Body of pancreas (tissue), 4 donors: ENCODE measurements at places on chromosomes 3 and 15. TPM values are rescaled to one million over a fixed set of nuclear protein-coding genes. Genes with fewer than 3 reads are reported as not detected.

DNA sequence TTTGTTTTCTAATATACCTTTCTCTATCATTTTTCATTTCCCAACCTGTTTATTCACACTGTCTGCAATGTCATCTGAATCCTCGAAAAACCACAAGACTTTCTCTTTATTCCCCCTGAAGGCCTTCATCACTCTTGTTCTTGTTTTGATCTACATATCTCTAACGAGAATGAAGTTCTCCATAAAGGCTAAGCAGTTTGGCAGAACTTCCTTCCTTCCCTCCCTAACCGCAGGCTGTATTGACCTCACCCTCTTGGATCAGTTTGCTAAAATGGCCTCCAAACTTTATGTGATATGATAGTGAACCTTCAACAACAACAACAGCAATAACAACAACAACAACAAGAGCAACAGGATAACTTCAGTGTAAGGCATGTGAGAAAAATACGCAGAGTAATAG is 392.8 kb downstream of the TIGIT start:
- no peak overlapping the region for H3K27ac ChIP-seq
- H3K4me3 ChIP-seq = no peak overlapping the region
- no peaks in the 10 kb centered on the region for H3K36me3 ChIP-seq
- DNase-seq = no peak
- H3K27me3 ChIP-seq = no peaks in the 10 kb centered on the region
- H3K4me1 ChIP-seq = no peaks in the 10 kb centered on the region

The GHSR gene
- total RNA-seq = 3.6 TPM

DNA sequence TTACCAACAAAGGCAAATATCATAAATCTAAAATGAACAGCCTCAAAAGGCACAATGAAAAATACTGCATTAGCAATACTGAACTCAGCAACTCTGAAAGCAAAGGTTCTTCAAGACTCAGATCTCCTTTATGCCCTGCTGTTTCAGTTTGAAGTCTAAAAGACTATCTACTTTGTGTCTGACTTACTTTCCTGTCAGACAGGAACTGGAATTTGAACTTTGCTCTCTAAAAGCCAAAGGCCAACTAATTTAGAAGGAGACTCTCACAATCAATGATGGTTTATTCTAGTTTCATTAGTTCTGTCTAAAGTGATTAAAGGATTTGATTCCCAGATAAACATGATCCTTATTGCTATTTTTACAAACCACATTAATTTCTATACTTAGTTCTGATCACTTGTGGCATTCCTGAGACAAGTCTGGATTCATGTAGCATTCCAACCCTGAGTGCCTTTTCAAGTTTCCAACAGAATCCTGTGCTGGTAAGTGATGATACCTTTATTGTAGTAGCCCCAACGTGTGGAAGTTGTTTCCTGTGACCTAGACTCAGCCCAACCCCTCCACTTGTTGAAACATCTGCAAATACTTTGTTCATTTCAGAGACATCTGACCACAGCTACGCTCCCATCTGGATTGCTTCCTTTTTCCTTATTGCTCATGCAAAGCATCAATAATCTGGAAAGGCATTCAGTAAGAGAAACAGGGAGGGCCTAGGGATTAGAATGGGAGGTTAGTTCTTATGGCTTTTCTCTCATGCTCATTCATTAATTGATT is 14.9 kb upstream of the LEKR1 start:
- H3K27ac ChIP-seq = no peak overlapping the region
- H3K4me3 ChIP-seq = no peak overlapping the region
- H3K27me3 ChIP-seq = no peaks in the 10 kb centered on the region
- H3K4me1 ChIP-seq = peaks cover 29% of the 10 kb centered on the region

The PP2D1 gene
- total RNA-seq = not detected

GRCh38 chr3:17745894-17746293 is 3.5 kb upstream of the TBC1D5 start:
- no peak overlapping the region for H3K4me3 ChIP-seq
- DNase-seq = no peak
- H3K36me3 ChIP-seq = no peaks in the 10 kb centered on the region
- no peak overlapping the region for H3K27ac ChIP-seq
- no peaks in the 10 kb centered on the region for H3K27me3 ChIP-seq
- peaks cover 15% of the 10 kb centered on the region for H3K4me1 ChIP-seq

The LDHAL6B gene
- total RNA-seq = not detected
